ENCODE measurements at places on chromosomes 1 and 21.

DNA sequence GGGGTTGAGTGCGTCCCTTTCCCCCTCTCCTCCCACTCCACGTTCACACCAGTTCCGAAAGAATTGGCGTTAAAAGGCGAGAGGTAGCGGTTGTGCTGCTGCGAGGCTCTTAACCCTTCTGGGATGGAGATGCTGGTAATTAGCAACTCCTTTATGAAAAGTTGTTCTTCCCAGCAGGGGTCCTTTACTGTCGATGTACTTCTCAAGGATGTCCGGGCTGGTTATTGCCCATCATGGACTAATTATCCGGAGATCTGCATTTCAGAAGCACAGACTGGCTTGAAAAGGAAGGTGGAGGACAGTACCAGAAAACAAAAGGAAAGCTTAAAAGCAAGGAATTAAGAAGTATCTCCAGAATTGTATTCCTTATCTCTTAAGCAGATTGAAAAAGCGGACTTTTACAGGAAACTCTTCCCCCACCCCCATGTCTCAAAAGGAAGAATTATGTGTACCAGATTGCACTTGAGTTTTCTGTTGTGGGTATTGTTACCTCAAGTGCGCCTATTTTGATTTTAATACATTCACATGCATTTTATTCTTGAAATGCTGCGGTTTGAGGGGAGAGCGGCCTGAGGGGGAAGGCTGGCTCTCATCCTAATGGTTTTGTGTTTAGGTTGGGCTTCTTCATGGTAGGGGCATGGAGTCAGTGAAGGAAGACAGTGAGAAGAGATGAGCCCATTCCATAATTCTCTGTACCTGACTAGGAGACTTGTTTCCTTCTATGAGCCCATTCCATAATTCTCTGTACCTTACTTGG is 1.5 kb downstream of the AK4 start:
- DNase-seq, result no peak

- DNase-seq, result no peak
These were observed 15.5 kb downstream of the TNFRSF8 start for GRCh38 chr1:12078575-12078937.

DNA sequence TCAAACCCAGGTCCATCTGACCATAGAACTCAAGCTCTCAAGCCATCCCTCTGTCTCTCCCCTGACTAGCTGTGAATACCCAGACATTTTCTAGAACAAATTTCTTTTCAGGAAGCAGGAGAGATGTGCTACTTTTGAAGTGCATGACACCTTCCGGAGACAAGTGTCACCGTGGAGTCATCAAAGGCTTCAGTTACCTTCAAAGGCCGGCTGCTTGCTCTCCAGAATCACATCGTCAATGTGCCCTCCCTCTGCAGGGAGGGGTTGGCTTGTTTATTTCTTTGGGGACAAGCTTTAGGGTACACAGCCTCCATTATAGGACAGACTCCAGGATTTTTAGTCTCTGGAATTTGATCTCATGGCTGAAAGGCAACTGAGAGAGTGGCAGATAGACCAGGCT is 37.7 kb upstream of the IGSF21 start:
- DNase-seq, result no peak

- no peak for DNase-seq
These were observed 20.2 kb downstream of the LDLRAP1 start for GRCh38 chr1:25563330-25564215.

DNA sequence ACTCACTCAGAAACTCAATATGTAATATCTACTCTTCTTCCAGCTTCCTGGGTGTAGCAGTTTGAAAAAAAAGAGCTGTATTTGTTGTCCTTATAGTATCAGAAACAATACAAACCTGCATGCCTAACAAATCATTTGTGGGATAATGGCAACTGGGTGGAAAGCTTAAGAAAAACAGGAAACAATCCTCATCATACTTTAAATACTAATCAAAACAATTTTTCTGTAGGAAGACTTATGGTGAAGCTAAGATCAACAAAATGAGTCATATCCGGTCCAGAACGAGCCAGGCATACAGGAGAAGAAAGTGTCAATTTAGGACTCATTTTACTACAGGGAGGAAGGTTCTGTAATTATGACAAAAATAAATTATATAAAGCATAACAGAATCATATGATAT is 181.8 kb upstream of the ADGRL4 start:
- no peak for DNase-seq

GRCh38 chr1:119485201-119485600 is 21.8 kb upstream of the HSD3B1 start:
- DNase-seq, result no peak

DNA sequence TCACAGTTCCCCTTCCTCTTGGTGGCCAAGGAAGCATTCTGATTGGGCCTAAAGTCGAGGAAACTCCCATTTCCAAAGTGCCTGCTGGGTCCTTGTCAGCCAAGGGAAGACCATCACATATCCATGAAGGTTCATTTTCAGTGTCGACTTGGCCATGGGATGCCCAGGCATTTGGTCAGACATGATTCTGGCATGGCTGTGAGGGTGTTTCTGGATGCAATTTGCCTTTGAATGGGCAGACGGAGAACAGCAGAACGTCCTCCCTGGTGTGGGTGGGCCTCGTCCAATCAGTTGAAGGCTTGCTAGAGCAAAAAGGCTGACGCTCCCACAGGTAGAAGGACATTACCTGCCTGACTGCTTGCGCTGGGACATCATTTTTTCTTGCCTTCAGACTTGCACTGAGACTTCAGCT is 48.3 kb upstream of the LBR start:
- DNase-seq, result no peak

- no peak for DNase-seq
These were observed 44.2 kb upstream of the BACH1 start for GRCh38 chr21:29254550-29254949.

DNA sequence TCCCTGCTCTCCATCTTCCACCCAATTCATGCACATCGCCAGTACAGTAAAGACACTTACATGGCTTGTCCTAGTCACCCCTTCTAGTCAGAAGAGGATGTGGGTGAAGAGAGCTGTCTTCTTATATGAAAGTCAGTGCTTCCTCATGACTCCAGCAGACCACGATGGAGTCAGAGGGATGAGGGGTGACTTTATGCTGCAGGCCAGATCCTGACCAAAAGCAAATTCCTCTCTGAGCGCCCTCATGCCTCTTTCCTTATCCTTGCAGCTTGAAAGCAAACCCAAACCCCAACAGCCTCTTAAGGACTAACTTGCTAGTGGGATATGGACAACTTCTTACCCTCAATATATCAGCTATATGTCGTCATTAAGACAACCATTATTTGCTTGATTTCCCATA is 348.2 kb upstream of the DUSP10 start:
- DNase-seq, result no peak

DNA sequence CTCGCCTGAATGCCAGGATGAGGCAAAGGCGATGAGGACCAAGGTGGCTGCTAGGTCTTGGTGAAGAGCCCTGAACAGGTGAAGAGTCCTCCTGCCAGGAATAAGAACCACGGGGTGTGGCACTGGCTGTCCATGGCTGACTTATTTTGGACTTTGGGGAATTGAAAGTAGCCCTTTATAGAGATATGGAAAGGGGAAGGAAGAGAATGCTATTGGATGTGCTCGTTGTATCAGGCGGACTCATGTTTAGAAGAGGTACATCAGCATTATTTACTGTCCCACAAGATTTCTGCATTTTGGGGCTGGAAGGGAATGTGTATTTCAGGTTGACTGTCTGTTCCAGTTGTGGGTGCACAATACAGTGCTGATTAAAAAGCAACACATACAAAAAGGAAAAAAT is 465.8 kb downstream of the DSCAM start:
- no peak for DNase-seq

- no peak for DNase-seq
These were observed 4.4 kb downstream of the ATP1B1 start for GRCh38 chr1:169110689-169111447.

DNA sequence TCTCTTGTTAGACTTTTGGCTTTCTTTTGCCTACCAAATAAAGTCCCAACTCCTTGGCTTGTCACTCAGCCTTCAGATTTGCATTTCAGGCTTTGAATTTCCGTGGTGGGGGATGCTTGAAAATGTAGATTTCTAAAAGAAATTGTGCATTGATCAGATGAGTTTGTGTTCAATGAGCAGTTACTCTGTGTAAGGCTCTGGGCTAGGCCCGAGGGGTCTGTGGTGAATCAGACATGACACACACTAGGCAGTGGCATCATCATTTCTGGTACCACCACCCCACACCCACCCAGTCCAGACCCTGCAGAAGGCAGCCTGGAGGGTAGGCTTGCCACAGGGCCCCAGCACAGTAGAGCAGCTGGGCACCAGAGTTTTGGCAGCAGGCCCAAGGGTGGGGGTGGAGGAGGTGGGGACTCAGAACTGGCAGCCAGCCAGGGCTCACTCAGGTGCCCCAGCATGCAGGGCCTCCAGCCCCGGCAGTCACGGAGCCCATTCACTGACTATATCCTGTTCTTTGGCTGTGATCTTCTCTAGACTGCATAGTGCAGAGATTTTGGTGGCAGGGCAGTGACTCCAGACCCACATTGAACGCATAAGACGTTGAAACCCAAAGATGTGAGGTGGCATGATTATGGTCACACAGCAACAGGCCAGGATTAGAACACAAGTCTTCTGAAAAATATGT is 97.2 kb upstream of the ARTN start:
- peak; percentile 28 for DNase-seq

DNA sequence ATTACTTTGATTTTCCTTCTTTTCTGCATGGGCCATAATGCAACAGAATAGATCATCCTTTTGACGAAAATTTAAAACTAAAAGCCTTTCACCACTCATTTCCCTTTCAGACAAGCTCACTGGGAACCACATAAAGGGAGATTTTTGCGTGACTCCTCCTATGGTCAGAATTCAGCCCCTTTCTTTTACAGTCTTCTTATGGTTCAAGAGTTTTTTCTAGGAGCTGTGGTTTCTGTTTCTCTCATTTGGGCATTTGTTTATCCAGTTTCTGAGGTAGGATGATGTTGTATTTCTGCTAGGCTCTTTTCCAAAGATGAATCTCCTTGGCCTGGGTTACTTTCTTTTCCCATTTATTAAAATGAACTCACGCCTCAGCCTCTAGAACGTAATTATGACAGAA is 16.9 kb downstream of the RGS1 start:
- DNase-seq, result no peak

GRCh38 chr1:54111624-54112023 is 41.2 kb downstream of the CDCP2 start:
- DNase-seq, result no peak

DNA sequence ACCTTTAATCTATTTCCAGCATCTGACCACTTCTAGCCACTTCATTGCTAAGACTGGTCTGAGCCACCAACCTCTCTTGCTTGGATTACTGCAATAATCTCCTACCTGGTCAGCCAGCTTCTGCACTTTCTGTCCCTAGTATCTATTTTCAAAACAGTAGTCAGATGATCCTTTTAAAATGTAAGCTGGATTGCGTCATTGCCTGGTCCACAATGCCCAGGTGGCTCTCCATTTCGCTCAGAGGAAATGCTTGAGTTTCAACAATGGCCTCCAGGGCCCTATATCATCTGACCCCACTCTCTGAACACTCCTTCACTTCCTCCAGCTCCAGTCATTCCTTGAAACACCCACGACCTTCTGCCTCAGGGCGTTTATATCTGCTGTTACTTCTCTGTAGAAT is 2.3 kb downstream of the FYB2 start:
- no peak for DNase-seq
